Coronary artery (tissue), 2 donors: ENCODE measurements at places on chromosomes 13 and 19.

GRCh38 chr19:58150328-58150921, at the start of gene ZNF329:
TSS of gene ZNF329 (minus strand) at chr19:58150789. CDS start at chr19:58129503, 21,286 bp downstream.
- peak; percentile 84 for DNase-seq

- no peak for DNase-seq
Measured at GRCh38 chr19:6216996-6217751, 62.6 kb downstream of the MLLT1 start.

GRCh38 chr19:51460164-51460992, 2.1 kb upstream of the SIGLEC8 start:
- peak; percentile 57 for DNase-seq

- no peak for DNase-seq
Measured at GRCh38 chr13:92473765-92474475, 752.7 kb upstream of the GPC6 start.

DNA sequence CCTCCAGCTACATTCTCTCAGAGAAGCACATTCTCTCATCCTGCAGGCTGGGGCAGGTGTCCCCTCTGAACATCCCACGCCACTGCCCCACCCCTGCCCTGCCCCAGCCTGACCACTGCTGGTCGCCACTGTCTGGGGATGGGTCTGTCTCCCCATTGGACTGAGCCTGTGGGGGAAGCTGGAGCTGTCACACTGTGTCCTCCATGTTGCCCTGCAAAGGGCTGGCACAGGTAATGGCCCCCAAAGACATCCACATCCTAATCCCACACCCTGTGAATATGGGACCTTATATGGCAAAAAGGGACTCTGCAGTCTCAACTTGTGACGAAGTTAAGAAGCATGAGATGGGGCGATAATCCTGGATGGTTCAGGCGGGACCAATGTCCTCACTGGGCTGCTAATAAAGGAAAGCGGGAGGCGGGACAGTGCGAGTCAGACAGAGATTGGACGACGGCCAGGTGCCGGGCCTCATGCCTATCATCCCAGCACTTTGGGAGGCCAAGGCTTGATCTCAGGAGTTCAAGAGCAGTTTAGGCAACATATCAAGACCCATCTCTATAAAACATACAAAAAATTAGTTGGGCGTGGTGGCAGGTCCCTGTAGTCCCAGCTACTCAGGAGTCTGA, 9.1 kb downstream of the AP2S1 start:
- peak; percentile 91 for DNase-seq

DNA sequence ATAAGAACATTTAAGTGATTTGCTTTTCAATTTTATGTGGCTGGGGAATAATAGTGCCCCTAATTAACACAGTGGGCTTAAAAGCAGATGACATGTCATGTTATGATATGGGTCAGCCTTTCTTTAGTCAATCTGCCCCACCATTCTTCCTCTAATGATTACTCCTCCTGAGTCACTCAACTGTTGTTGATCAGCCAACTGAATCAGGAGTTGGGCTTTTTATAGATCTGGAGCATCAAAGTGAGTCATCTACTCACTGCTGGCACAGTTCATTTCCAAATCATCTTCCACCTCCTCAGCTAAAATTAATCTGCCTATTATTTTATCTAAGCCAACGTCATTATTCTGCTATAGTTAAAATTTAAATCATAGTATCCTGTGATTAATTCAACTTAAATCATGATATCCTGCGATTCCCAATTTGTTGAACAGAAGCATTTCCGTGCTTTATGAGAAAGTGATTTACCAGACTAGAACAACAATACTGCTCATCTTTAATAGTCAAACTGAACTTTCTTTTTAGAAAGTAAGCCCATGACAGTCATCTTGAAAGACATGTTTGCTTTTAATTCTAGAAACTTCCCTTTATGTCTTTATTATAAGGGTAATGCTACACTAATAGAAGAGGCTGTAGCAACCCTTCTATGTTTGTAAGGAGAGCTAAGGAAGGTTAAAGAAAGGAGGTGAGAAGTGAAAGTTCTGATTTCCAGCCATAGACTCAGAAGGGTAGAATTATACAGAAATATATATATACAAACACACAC, 551.4 kb downstream of the TBC1D4 start:
- DNase-seq, result no peak

DNA sequence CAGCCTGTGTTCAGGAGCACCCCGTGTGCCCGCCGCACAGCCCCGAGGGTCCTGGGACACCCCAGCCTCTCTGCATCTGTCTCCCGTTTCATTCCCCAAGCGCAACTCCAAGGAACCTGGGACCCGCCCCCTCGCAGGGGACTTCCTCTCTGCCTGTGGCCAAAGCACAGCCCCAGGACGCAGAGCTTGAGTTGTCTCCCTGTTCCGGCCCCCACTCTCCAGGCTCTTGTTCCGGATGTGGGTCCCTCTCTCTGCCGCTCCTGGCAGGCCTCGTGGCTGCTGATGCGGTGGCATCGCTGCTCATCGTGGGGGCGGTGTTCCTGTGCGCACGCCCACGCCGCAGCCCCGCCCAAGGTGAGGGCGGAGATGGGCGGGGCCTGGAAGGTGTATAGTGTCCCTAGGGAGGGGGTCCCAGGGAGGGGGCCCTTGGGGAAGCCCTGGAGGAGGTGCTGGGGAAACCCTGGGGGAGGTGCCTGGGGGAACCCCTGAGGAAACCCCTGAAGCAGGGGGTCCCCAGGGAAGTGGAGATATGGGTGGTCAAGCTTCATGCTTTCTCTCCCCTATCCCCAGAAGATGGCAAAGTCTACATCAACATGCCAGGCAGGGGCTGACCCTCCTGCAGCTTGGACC, 1.3 kb downstream of the HCST start:
- no peak for DNase-seq

GRCh38 chr13:35672611-35673010, 196.1 kb upstream of the MAB21L1 start:
- DNase-seq, result no peak

GRCh38 chr13:94813920-94814475, 101.7 kb upstream of the SOX21 start:
- no peak for DNase-seq

- no peak for DNase-seq
Measured at GRCh38 chr19:4134351-4134750, 10.4 kb upstream of the MAP2K2 start.

GRCh38 chr19:3679581-3679980, 20.7 kb downstream of the PIP5K1C start:
- no peak for DNase-seq

DNA sequence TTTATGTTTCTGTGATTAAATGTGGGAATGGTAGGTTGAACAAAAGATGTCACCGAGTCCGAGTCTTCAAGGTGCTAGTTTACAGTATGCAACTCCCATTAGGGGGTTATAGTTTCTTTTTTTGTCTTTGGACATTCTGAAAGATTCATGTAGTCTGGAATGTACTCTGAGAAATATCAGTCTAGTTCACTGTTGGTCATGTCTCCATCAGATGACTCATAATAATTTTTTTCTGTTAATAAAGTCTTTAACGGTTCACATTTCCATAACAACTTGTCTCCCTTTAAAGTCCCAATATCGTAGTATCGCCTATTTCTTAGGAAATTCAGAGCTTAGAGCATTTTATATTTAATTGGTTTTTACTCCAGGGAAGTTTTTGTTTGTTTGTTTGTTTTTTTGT, 13.5 kb upstream of the ESD start:
- no peak for DNase-seq

GRCh38 chr13:70380809-70381208, 272.6 kb upstream of the KLHL1 start:
- DNase-seq, result no peak

GRCh38 chr19:45952686-45953505, 20.8 kb downstream of the NOVA2 start:
- no peak for DNase-seq

- no peak for DNase-seq
Measured at GRCh38 chr19:28514166-28514565, 698.8 kb downstream of the UQCRFS1 start.

- DNase-seq, result no peak
Measured at GRCh38 chr13:73681779-73682178, 452.4 kb downstream of the KLF12 start.

- DNase-seq, result no peak
Measured at GRCh38 chr13:31209172-31209840, 9.5 kb downstream of the B3GLCT start.

GRCh38 chr19:31533114-31533513, 183.9 kb upstream of the TSHZ3 start:
- DNase-seq, result peak; percentile 40

DNA sequence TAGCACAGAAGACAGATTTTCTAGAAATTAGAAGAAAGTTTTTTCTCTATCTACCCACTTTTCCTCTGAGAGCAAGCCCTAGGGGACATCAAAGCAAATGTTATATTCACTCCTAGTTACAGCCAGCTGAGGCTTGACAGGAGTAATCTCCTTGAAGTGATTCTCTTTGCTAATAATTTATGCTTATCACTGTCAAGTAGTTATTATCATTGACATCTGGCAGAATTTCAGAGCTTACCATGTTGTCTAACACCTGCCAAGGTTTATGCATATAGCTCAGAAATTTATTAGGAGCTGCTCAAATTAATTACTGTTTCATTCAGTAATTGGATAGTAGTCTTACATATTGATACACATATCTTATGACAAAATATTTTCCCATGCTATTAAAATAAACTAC, 465.9 kb upstream of the ATXN8OS start:
- DNase-seq, result no peak

DNA sequence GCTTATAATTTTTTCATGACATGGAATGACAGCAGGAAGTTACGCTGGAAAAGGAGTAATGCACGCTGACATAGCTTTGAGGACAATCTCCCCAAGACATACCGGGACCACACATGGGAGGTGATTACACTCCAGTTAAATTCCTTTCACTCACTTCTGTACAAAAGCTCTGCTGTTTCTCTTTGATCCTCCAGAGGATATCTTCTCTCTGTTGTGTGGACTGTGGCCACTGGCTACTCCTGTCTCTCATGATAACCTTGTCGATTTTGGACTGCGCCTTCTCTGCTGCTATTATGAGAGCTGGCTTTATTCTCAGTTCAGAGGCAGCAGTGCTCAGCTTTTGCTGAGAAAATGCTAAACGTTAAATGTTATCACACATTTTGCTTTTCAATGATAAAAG, 464.6 kb downstream of the FGF9 start:
- DNase-seq, result no peak

DNA sequence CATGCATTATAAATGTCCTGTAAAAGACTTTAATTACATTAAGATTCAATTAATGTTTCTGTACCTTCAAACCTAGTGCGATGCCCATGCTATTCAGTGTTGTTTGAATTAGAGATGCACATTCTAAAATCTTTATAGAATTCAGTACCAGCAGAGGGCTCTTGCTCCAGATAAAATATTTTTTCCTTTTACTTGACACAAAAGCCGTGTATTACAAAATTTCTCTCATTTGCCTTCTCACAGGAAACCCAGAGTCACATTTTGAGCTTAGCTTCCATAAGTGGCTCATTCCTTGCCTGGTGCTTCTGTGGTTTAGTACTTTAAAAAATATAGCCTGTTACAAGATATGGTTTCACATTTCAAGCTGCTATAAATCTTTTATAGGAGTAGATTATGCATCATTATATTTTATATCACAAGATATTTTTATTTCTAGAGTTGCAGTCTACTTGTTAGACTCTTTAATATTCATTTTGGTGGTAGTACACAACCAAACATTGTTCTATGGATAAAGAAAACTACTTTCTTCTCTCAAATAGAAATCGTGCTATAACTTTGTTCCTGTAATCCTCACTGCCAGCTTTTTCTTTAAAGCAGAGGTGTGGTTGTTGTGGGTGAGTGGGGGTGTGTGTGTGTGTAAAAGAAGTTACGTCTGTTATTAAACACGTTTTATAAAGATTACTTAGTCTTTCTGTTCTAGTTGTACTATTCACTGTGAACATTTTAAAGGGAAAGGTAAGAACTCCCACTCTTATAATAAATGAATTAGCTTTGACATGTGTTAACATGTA, 101.4 kb downstream of the RNF17 start:
- no peak for DNase-seq

- DNase-seq, result no peak
Measured at GRCh38 chr13:114124431-114124830, 8.0 kb downstream of the RASA3 start.

DNA sequence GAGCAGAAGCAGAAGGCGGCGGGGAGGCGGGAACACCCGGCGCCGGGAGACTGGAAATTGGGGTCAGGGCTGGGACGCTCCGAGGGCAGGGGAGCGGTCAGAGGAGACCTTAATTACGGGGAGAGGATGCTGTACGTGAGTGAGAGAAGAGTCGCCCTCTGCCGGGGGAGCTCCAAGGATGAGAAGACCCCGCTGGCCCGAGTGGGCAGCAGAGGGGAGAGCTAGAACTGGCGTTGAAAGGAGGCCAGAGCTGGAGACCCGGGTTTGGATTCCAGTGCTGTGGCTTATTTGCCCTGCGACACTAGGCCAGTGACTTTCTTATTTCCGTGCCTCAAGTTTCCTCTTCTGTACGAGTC, 536 bp downstream of the FAM32A start:
- no peak for DNase-seq

GRCh38 chr13:33112766-33113165, 96.5 kb downstream of the KL start:
- DNase-seq, result no peak

- no peak for DNase-seq
Measured at GRCh38 chr13:38888309-38888708, 102.3 kb downstream of the STOML3 start.

- DNase-seq, result no peak
Measured at GRCh38 chr19:7888145-7888825, at the start of gene LRRC8E. TSS of gene LRRC8E (plus strand) at chr19:7888510. CDS start at chr19:7895604, 7,094 bp downstream.

DNA sequence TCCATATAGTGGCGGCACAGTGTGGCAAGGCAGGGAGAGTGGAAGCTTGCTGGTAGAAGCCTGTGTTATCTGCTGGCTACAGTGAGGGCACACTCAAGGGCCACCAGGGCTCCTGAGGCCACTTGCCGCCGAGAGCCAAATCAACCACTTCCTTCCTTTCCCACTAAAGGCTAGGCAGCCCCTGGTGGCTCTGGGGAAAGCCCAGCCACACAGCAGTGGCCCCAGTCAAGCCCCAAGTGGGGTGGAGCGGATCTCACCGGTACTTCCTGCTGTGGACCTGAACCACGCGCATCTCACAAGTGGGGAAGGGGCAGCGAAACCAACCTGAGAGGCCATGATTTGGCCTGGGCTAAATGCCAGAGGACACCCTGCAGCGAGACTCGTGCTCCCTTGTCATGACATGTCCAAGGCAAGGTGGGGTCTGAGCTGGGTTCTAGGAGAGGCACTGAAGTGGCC, 21.9 kb upstream of the SLC35E1 start:
- DNase-seq, result no peak

DNA sequence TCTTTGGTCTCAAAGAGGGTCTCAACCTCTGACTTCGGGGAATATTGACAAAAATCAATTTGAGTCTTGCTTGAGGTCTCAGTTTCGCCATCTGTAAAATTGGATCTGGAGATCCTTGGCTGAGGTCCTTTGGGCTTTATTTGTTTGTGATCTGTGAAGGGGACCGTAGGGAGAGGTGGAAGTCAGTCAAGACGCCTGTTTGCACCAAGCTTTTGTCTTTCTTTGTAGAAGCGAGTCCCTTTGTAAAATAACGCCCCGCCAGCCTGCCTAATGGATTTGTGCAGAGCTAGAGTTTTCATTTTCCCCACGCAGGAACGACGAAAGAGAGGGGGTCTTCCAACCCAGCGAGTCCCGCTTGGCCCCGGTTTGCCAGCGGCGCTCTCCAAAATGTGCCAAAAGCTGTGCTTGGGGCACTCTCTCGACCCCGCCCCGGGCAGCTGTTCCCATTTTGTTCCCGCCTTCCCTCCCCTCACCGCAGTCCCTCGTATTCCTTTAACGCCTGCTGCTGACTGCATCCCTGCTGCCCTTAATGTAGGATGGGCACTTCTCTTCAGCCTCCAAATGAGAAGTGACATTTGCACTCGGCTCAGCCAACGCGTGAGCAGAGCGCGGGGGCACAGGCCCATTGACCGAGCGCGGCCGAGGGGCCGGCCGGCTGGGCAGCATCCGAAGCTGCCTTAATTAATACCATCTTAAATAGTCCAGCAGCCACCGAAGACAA, 13.0 kb downstream of the ZIC5 start:
- peak; percentile 26 for DNase-seq

GRCh38 chr19:40599331-40599901, 1.8 kb upstream of the LTBP4 start:
- DNase-seq, result peak; percentile 80
